ENCODE measurements at places on chromosomes 7 and 10. TPM values are rescaled to one million over a fixed set of nuclear protein-coding genes. Genes with fewer than 3 reads are reported as not detected.
A peak's percentile ranks its signal among the peaks of the same experiment; 100 is the strongest.

TMEM176A gene
- total RNA-seq, result not detected

LOXL4 gene
- total RNA-seq, result 2.5 TPM

AKR1D1 gene
- not detected for total RNA-seq

PTF1A gene
- total RNA-seq, result not detected

DNA sequence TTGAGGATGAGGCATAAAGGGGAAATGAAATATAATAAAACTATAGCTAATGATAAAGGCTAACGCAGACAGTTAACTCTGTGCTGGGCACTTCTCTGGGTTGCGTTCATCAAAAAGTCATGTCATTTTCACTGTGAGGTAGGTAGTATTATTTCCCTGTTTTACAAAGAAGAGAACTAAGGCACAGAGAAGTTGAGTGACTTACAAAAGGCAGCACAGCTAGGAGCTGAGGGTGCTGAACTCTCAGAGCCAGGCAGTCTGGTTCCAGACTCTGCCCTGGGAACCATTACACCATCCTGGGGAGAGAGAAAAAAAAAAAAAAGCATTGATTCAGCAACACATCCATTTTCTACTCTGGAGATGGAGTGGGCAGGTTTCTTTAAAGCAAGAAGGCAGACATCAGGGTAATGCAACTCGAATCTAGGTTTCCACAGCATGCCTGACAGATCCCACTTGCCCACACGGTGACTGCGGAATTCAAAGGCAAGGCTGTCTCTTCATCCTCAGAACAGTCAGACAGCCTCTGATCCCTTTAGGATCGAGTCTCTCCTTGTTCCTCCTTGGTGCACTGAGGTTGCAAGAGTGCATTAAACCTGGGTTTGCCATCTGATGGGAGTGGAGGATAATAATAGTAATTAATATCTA is 40.6 kb upstream of the ECHDC3 start:
- H3K4me3 ChIP-seq, result no peak overlapping the region
- no peaks in the 10 kb centered on the region for H3K36me3 ChIP-seq
- no peaks in the 10 kb centered on the region for H3K27me3 ChIP-seq
- no peak overlapping the region for H3K27ac ChIP-seq

DNA sequence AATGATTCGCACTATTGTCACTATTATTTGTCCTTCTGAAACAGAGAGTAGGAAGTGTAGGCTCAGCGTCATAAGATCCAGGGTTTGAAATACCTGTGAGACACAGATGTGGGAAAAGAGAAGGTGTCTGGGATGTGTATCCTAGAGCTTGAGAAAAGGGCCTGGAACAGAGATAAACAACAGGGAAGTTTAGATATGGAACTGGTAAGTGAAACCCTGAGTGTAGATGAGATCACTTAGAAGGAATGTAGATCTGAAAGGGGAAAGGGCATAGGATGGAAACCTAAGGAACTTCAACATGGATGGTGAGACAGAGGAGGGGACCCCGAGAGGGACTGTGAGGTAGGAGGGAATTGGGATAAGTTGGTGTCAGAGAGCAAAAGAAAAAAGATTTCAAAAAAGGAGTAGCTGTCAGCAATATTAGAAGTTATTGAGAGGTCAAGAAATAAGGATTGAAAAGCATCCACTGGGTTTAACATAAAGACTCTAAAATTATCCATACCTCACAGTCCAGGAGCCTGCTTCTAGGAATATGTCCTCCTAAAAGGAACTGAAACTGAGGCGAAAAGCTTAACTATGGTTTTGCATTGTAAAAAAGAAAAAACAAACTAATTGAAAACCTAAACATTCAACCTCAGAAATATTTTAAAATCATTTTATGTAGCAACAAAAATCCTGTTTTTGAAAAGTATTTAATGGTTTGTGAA is 119.2 kb upstream of the NPVF start:
- no peak for DNase-seq
- peaks cover 49% of the 10 kb centered on the region for H3K27me3 ChIP-seq
- no peak overlapping the region for H3K4me3 ChIP-seq
- H3K4me1 ChIP-seq, result no peaks in the 10 kb centered on the region

DNA sequence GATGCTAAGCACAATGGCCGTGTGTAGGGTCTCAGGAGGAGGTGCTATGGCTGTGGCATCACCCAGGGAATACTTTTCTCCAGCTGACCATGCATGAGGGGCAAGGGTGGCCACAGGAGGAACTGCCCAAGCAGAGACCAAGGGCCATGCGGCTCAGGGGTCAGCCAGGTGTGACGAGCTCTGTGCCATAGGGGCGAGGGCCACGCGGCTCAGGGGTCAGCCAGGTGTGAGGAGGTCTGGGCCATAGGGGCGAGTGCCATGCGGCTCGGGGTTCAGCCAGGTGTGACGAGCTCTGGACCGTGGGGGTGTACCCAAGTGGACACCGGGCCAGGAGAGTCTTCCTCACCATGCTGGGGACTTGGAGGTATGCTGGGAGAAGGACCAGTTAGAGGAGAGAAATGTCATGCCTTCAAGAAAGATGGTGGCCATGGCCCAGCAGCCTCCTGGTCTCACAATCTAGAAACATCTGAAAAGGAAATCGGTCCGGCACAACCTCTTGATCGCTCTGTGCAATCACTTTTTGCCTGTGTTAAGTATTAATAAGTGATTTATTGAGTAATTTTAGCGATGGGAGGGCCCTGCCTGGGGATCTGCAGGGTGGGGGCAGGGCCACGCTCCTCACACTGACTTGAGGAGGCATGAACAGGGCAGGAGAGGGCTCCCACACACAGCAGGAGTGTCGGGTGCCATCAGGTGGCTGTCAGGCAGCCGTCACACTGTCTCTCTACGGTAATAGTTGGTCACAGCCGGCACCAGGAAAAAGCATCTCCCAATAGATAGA is 265.0 kb downstream of the ADARB2 start:
- DNase-seq, result no peak
- H3K4me3 ChIP-seq, result no peak overlapping the region
- H3K27ac ChIP-seq, result no peak overlapping the region
- H3K36me3 ChIP-seq, result no peaks in the 10 kb centered on the region
- peaks cover 64% of the 10 kb centered on the region for H3K27me3 ChIP-seq

GRCh38 chr10:126127481-126128029 is 231.2 kb downstream of the FANK1 start:
- no peaks in the 10 kb centered on the region for H3K36me3 ChIP-seq
- H3K4me1 ChIP-seq, result no peaks in the 10 kb centered on the region
- DNase-seq, result no peak

DNA sequence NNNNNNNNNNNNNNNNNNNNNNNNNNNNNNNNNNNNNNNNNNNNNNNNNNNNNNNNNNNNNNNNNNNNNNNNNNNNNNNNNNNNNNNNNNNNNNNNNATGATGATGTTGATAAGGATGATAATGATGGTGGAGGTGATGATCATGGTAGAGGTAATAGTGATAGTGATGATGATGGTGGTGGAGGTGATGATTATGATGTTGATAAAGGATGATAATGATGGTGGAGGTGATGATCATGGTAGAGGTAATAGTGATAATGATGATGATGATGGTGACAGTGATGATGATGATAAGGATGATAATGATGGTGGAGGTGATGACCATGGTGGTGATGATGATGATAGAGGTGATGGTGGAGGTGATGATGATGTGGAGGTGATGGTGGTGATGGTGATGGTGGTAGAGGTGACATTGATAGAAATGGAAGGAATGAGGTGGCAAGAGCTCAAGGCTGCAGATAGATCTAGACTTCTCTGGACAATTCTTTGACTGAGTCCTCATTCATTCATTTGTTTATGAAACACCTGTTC is 47.8 kb downstream of the FAM20C start:
- peaks cover 42% of the 10 kb centered on the region for H3K4me1 ChIP-seq
- H3K27ac ChIP-seq, result peak overlapping the region; percentile 75
- H3K4me3 ChIP-seq, result peak overlapping the region; percentile 20
- DNase-seq, result no peak

GRCh38 chr10:124725791-124726190 is 18.4 kb downstream of the FAM53B start:
- H3K4me3 ChIP-seq, result no peak overlapping the region
- H3K27ac ChIP-seq, result no peak overlapping the region
- no peaks in the 10 kb centered on the region for H3K27me3 ChIP-seq
- H3K36me3 ChIP-seq, result no peaks in the 10 kb centered on the region
- no peak for DNase-seq

GRCh38 chr10:7075110-7075509 is 335.7 kb downstream of the SFMBT2 start:
- H3K27me3 ChIP-seq, result peaks cover 17% of the 10 kb centered on the region
- H3K4me1 ChIP-seq, result no peaks in the 10 kb centered on the region
- H3K4me3 ChIP-seq, result no peak overlapping the region
- DNase-seq, result no peak
- no peaks in the 10 kb centered on the region for H3K36me3 ChIP-seq
- H3K27ac ChIP-seq, result no peak overlapping the region

GRCh38 chr10:94172332-94172731 is 178.6 kb downstream of the PLCE1 start:
- DNase-seq, result no peak
- H3K36me3 ChIP-seq, result no peaks in the 10 kb centered on the region
- H3K4me1 ChIP-seq, result no peaks in the 10 kb centered on the region

DNA sequence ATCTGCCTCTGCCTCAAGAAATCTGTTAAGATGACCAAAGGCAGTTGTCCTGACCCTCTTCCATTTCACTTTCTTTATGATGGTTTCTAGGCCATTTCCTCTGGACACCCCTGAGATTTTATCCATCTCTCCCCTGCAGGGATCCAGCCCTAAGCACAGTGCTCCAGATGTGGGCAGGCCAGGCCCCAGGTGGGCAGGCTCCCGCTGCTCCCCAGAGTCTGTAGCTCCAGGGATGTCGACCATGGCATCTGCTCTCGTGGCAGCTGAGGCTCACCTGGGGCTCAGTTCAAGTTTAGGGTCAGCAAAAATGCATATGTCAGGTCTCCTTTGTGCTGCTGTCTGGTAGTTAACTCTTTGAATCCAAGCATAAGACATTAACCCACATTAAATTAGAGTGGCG is 11.8 kb downstream of the CEP41 start:
- H3K4me3 ChIP-seq, result no peak overlapping the region
- peaks cover 13% of the 10 kb centered on the region for H3K4me1 ChIP-seq
- H3K27me3 ChIP-seq, result no peaks in the 10 kb centered on the region
- peaks cover 14% of the 10 kb centered on the region for H3K36me3 ChIP-seq

- no peaks in the 10 kb centered on the region for H3K36me3 ChIP-seq
- H3K27me3 ChIP-seq, result no peaks in the 10 kb centered on the region
- DNase-seq, result no peak
- H3K4me1 ChIP-seq, result no peaks in the 10 kb centered on the region
- no peak overlapping the region for H3K4me3 ChIP-seq
Measured at GRCh38 chr7:109868215-109868860, 1222.6 kb upstream of the LRRN3 start.

- no peak for DNase-seq
- no peaks in the 10 kb centered on the region for H3K36me3 ChIP-seq
- H3K4me3 ChIP-seq, result no peak overlapping the region
- H3K4me1 ChIP-seq, result peaks cover 19% of the 10 kb centered on the region
- H3K27ac ChIP-seq, result no peak overlapping the region
Measured at GRCh38 chr10:69901022-69901421, 99.3 kb downstream of the COL13A1 start.

DNA sequence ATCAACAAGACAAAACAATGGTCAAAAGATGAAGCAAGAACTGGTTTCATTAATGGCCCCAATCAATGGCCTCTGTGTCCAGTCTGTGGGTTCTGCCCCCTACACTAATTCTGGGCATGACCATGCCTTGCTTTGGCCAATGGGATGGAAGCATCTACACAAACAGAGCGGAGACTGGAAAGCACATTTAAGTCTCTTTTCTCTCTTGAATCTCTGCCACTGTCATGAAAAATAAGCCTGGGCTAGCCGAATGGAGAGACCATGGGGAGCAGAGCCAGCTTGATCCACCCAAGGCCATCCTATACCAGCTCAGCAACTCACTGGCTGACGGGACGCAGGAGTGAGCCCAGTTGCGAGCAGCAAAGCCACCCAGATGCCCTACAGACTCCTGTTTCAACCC is 30.9 kb downstream of the ANKRD16 start:
- no peaks in the 10 kb centered on the region for H3K27me3 ChIP-seq
- peaks cover 15% of the 10 kb centered on the region for H3K4me1 ChIP-seq
- no peak overlapping the region for H3K27ac ChIP-seq

DNA sequence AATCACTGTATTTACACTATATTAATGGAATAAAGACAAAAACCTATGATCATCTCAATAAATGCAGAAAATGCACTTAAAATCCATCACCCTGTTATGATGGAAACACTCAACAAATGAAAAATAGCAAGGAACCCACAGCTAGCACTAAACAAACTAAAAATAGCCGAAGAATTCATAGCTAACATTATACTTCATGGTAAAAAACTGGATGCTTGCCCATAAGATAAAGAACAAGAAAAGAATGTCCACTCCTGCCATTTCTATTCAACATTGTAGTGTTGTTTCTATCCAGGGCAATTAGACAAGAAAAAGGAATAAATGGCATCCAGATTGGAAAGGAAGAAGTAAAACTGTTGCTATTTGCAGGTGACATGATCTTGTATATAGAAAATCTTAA is 142.1 kb downstream of the STK31 start:
- H3K36me3 ChIP-seq, result no peaks in the 10 kb centered on the region
- no peaks in the 10 kb centered on the region for H3K27me3 ChIP-seq
- H3K27ac ChIP-seq, result no peak overlapping the region

- H3K36me3 ChIP-seq, result no peaks in the 10 kb centered on the region
- no peak overlapping the region for H3K27ac ChIP-seq
- no peak overlapping the region for H3K4me3 ChIP-seq
- no peak for DNase-seq
- H3K27me3 ChIP-seq, result peaks cover 100% of the 10 kb centered on the region
- no peaks in the 10 kb centered on the region for H3K4me1 ChIP-seq
Measured at GRCh38 chr7:4006687-4007086, 675.4 kb upstream of the FOXK1 start.

GRCh38 chr7:3005257-3005656 is 38.4 kb downstream of the CARD11 start:
- no peak for DNase-seq
- no peaks in the 10 kb centered on the region for H3K27me3 ChIP-seq
- H3K4me1 ChIP-seq, result peaks cover 12% of the 10 kb centered on the region
- H3K36me3 ChIP-seq, result 0 out of 2 replicates have a peak, but pooled peaks cover 9% of the 10 kb centered on the region
- H3K4me3 ChIP-seq, result no peak overlapping the region

DNA sequence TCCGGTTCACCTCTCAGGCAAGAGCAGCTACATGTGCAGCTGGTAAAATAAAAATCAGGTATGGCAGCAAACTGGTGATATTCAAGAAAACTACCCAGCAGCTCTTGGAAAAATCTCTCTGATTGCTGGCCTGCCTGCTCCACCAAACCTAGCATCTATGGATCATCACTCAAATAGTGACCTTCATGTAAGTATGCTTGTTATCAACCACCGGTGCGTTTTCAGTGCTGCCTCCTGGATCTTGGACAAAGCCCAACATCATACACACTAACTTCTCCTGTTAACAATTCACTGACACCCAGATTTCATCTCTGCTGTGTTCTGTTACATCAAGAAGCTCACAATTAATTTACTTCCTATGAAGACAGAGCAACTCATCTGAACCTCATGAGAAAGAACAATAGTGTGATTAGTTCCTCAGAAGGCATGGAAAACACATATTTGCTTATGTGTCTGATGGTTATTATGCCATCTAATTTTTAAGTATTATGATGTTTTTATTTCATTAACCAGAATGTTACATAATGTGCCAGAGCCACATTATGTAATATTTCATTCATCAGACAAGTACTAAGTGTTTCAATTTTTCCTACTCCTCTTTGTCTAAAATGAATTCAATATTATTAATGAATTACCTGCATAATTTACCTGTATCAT is 8.8 kb downstream of the CDK6 start:
- DNase-seq, result no peak
- no peaks in the 10 kb centered on the region for H3K27me3 ChIP-seq
- H3K4me3 ChIP-seq, result no peak overlapping the region
- peaks cover 37% of the 10 kb centered on the region for H3K36me3 ChIP-seq
- H3K27ac ChIP-seq, result no peak overlapping the region

All from PC-9 (cell line).